ENCODE measurements at places on chromosomes 13 and 19.
A peak's percentile ranks its signal among the peaks of the same experiment; 100 is the strongest.

DNA sequence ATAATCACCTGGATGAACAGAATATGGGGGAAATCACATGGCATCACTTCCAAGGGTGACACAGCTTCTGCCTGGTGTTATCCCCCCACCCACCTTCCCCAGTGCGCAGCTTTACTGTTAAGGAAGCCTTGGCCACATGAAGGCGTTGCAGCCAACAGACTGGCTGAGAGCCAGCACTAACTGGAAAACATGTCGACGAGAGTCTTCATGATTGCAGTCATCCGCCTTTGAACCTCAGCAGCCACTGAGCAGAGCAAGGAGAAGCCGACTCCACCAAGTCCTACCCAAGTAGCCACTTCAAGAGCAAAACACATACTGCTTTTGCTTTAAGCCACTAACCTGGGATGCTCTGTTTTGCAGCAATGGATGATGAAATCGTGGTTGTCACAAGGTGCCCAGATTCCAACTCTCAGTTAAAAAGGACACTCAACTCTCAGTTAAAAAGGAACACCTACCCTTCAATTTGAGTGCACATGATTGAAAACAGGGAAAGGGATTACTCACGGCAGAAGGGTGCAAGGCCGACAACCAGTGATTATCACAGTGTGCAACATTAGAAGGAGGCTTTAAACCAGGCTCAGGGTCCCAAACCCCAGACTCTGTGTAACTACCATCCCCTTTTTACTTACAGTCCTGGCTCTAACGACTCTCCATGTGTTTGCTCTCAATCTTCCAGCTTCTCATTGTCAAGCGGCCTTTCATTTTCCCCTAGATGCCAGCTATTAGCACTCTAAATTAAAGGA is 149.1 kb downstream of the KLF12 start:
- DNase-seq: peak; percentile 79

GRCh38 chr13:103547914-103548313 is 481.7 kb upstream of the SLC10A2 start:
- no peak for DNase-seq

DNA sequence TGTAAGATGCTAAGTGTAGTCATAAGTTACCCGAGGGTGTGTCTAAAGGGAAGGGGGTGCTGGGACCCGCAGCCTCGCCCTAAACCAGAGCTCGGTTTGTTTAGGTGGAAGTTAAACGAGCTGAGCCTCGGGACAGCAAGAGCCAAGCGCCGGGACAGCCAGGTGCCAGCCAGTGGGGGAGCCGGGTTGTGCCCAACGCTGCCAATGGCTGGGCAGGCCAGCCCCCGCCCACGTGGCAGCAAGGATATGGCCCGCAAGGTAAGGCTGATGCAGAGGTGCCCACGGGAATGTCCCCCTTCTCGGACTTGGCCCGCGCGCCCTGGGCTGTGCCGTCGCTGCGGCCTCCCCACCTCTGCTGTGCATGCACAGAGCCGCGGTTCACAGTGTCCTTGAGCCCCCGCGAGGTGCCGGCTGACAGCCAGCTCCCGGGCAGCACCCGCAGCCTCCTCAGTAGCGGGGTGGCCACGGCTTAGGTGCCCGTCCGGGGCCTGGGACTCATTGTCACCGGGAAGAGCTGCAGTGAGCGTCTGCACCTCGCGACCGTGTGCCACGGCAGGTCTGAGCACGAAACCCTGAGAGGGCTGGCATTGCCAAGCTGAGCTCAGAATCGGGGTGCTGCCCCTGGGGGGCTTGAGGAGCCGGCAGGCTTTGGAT is 9.3 kb upstream of the RPS15 start:
- DNase-seq: no peak

GRCh38 chr13:70864731-70865130 is 756.5 kb upstream of the KLHL1 start:
- DNase-seq: no peak

- no peak for DNase-seq
Observed at GRCh38 chr19:35115177-35115951, at the start of gene FXYD3. Gene FXYD3 (plus strand): TSS chr19:35115823. CDS start chr19:35119377, 3,554 bp downstream.

- DNase-seq: no peak
Observed at GRCh38 chr19:8022275-8022674, 16.8 kb upstream of the ELAVL1 start.

DNA sequence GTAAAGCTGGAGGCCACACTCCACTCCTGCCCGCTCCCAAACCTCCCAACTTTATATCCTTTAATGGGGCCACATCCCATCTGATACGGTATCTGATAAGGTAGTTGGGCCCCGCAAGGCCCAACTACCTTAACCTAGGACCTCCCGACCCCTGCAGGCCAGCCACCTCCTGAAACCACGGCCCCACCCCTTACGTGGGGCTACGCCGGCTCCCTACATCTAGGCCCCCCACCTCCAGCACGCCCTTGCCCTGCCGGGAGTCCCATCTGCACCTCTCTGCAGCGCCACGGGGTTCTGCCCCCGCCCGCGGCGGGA is 2.2 kb downstream of the IGFLR1 start:
- DNase-seq: no peak

- no peak for DNase-seq
Observed at GRCh38 chr13:76646946-76647345, 239.3 kb downstream of the KCTD12 start.

DNA sequence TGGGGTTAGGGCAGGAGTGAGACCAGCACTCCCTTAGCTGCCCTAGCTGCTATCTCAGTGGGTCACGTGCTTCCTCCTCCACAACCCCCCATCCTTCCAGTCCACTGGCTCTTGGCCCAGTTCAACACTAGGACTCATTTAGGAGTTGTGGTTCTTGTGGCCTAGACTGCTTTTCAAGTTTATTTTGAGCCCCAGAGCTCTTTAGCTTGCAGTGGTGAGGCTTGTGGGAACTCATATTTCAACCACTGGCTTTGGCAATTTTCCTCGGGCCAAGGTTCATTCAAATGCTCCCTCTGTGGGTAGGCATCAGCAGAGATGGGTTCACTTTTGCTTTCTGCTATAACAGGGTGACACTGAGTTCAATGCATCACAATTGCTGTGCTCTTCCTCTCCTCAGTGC is 436.2 kb upstream of the SLITRK5 start:
- DNase-seq: no peak

- no peak for DNase-seq
Observed at GRCh38 chr19:3899531-3900294, 19.2 kb downstream of the ATCAY start.

DNA sequence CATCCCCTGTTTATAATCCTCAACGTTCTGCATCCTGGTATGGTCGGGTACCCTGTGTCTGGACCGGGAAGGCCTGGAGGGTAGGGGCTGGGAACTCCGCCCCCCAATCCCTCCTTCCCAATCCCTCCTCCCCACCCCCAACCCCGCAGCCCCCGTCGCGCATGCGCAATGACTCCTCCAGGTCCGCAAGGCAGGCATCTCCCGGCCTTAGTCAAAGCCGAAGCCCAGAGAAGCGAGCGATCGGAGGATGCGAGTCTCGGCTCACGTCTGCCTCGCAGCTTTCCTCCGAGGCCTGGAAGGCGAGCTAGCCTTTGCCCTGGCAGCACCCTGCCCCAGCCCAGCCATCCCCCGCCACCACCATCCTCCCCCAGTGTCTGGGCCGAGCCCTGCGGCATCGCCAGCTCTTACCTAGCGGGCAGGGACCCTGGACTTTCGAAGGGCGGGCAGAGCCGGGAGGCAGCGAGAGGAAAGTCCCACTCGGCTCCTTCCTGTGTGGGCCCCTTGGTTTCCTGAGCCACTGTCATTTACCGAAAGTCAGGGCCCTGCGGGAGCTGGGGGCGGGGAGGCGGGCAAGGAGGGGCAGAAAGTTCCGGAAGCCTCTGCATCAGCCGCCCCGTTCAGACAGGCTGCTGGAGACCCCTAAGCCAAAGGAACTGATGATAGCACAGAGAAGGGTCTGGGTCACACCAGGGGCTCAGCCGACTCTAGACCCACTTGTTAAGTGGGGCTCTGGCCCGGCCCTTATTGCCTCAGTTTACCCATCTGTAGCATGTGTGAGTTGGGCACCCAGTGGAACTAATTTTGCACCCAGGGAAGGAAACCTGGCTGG is at the start of gene JAK3:
Gene JAK3, minus strand, starts transcription at position 445 of the 829 bp plus-strand sequence. CDS start 3,565 bp downstream, outside the sequence.
- DNase-seq: peak; percentile 95

DNA sequence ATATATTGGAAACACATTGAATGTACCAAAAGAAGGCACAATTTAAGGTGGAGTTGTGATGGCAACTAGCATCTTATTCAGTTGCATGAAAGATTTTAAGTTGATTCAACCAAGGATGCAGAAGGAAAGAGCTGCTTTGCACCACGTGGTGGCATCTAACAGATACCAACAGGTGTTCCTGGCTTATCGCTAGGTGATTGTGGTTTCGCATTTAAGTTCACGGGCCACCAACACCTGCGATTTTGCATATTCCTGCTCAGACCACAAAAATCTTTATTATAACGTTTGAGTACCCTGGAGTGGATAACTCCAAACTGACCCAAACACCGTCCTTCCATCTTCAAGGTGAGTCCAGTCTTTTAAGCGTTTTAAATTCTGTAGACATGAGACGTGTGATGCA is 45.3 kb downstream of the RGCC start:
- DNase-seq: no peak

DNA sequence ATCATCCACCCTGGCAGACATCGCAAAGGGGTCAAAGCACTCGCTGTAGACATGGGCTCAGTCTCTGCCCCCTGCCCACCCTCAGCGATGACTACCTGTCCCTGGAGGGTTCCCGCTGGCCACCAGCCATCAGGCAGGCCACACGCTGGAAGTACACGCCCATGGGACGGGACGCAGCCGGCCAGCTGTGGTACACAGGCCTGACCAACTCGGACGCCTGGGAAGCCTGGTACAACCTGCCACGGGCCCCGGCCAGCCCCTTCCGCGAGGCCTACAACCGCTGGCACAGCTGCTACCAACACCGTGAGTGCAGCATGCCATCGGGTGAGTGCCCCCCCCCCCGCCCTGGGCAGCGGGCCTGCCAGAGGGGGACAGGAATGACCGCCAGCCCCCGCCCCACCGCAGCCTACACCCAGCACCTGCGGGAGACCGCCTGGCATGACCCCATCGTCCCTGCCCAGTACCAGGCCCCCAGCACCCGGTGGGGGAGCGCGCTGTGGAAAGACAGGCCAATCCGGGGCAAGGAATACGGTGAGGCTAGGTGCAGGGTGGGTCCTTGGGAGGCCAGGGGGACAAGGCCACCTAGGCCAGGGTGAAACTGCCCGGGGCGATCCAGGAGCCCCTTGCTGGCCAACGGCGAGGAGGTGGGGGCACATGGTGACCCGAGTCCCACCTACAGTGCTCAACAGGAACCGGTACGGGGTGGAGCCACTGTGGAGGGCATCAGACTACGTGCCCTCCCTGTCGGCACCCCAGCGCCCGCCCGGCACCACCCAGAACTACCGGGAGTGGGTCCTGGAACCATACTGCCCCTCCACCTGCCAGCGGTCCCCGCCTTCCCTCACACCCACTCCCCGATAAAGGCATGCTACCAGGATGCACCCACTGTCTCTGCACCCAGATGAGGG is 4.4 kb downstream of the TEKTIP1 start:
- no peak for DNase-seq

GRCh38 chr19:46537136-46538097 is 41.8 kb upstream of the PNMA8B start:
- DNase-seq: peak; percentile 75

GRCh38 chr13:114130837-114131582 is 1.4 kb downstream of the RASA3 start:
- peak; percentile 76 for DNase-seq

- DNase-seq: no peak
Observed at GRCh38 chr19:30648866-30649862, 277.0 kb downstream of the ZNF536 start.
